ENCODE measurements at places on chromosomes 2 and 18.

GRCh38 chr18:6871566-6871965 lies 142.1 kb downstream of the ARHGAP28 start:
- no peak overlapping the region for H3K27ac ChIP-seq
- no peak for DNase-seq
- H3K4me1 ChIP-seq = peaks cover 31% of the 10 kb centered on the region
- H3K27me3 ChIP-seq = no peaks in the 10 kb centered on the region

GRCh38 chr18:59610546-59611140 lies 86.6 kb downstream of the CCBE1 start:
- peaks cover 7% of the 10 kb centered on the region for H3K36me3 ChIP-seq
- DNase-seq = no peak
- no peak overlapping the region for H3K4me3 ChIP-seq
- no peak overlapping the region for H3K27ac ChIP-seq
- peaks cover 18% of the 10 kb centered on the region for H3K27me3 ChIP-seq
- peaks cover 48% of the 10 kb centered on the region for H3K4me1 ChIP-seq

- no peak for DNase-seq
- H3K27me3 ChIP-seq = no peaks in the 10 kb centered on the region
- no peaks in the 10 kb centered on the region for H3K4me1 ChIP-seq
- H3K36me3 ChIP-seq = peaks cover 19% of the 10 kb centered on the region
- no peak overlapping the region for H3K4me3 ChIP-seq
- no peak overlapping the region for H3K27ac ChIP-seq
Observed at GRCh38 chr2:113910110-113910717, 20.3 kb downstream of the ACTR3 start.

DNA sequence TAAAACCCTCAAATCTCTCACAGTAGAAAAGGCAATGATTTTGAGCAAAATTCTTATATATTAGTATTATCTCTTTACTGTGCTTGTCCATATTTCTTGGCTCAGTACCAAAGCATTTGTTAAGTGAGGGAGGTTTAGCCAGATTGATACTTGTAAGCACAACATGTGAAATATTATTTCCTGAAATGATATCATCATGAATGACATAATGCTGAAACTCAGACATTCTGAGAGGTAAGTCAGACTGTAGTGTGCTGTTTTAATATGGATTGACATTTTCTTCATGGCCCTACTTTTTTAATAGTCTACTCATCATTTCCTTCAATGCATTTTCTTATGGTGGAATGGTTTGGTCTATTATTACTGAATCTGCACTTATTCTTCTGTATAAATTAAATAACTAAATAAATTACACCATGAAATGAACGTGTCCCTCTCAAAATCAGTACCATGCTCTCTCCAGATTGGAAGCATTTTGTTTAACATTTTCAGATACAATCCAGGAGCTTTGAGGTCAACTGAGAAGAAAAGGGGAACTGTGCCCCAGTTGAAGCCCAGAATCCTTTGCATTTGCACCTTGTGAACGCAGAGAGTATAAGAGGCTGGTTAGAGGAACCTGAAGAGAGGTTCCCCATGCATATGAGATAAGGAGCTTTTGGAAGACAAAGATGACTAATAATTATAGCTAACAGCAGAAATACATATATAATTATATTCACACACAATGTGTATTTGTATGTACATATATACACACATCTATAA lies 50.1 kb upstream of the CRACDL start:
- H3K4me1 ChIP-seq = no peaks in the 10 kb centered on the region
- no peaks in the 10 kb centered on the region for H3K36me3 ChIP-seq
- no peak overlapping the region for H3K4me3 ChIP-seq
- H3K27ac ChIP-seq = no peak overlapping the region
- no peak for DNase-seq

- peaks cover 28% of the 10 kb centered on the region for H3K36me3 ChIP-seq
- peak overlapping the region; percentile 98 for H3K27ac ChIP-seq
Observed at GRCh38 chr2:61018798-61019197, 743 bp upstream of the PUS10 start.

- no peak for DNase-seq
- no peak overlapping the region for H3K27ac ChIP-seq
- H3K27me3 ChIP-seq = no peaks in the 10 kb centered on the region
- H3K4me3 ChIP-seq = no peak overlapping the region
Observed at GRCh38 chr2:232563580-232563979, 13.1 kb downstream of the EIF4E2 start.

- no peak overlapping the region for H3K4me3 ChIP-seq
- peaks cover 4% of the 10 kb centered on the region for H3K36me3 ChIP-seq
- no peaks in the 10 kb centered on the region for H3K27me3 ChIP-seq
- H3K27ac ChIP-seq = no peak overlapping the region
- peaks cover 14% of the 10 kb centered on the region for H3K4me1 ChIP-seq
Observed at GRCh38 chr18:35413163-35413511, 36.0 kb upstream of the ZNF396 start.
